AG09319 (cell line): ENCODE measurements at places on chromosomes 7 and 10.

DNA sequence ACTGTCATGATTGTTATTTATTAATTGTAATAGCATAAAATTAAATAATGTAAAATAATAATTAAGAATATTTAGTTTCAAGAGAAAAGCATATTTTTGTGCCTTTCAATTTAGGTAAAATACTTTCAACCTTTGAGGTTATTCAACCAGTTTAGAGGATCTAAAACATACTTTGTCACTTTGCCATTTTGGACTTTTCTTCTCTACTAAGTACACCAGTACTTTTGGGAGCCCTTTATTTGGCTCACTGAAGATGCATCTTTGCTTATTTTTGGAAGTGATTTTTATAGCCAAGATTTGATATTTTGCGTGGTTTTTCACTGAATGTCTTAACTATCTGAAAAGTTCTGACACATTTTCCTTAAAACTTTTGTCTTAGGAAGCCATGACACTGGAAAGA lies 860.5 kb downstream of the SORCS1 start:
- DNase-seq = no peak

- no peak for DNase-seq
These were observed 28.2 kb downstream of the COL26A1 start for GRCh38 chr7:101390901-101391301.

DNA sequence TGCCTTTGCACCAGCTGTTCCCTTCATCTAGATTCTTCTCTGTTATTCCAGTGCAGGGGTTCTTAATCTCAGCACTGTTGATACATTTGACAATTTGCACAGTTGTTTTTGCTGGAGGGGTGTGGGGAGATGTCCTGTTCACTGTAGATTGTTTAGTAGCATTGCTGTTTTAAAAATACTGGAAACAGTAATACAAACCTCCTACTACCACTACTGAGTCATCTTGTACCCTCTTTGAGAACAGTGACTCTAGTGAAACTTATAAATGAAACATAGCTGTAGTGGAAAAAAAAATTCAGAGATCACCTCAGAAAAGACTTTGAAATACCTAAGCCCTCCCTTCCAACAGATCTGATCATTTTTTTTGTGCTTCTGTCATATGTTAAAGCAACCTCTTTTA lies 154.8 kb upstream of the TMEM196 start:
- DNase-seq = no peak

- no peak for DNase-seq
These were observed 3.1 kb upstream of the ADAP1 start for GRCh38 chr7:957418-958220.

DNA sequence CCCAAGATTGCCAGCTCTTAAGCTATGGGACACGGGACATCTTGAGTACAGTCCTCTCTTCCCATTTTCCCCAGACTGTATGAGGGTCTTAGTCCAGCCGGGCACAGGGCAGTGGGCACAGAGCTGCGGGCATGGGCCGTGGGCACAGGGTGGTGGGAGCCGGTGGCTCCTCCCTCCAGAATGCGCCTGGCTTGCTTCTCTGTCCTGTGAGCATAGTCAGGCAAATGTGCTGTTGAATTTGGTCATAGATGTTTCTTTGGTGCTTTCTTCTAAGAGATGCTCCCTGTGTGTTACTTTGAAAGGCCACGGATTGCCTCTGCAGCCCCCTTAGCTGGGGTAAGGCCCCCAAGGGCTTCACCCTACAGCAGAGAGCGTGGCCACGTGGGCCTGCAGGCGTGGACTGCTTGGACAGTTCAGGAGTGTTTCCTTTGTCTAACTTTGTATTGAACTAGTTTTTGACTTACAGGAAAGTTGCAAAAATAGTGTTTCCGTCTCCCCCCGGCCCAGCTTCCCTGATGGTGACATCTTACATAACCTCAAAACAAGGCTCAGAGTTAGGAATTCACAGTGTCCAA lies 24.7 kb downstream of the LRRC27 start:
- DNase-seq = no peak

GRCh38 chr7:41943094-41943577 lies 240.2 kb upstream of the INHBA start:
- no peak for DNase-seq

DNA sequence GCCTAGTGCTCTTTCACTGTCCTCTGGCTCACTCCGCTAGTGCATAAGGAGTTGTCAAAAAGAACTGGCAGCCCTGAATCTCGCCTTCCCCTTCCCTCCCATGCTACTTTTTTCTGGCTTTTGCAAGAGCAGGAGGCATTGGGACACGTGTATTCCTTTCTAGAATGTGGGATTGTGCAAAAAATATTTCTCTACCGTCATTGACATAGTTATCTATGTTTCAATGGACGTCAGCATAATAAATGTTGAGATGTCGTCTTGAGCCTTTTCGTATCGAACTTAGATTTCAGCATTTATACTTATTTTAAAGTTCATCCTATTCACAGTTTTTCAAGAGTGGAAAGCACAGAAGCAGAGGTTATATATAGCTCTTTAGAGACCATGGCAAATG lies 727 bp downstream of the ING3 start:
- no peak for DNase-seq

DNA sequence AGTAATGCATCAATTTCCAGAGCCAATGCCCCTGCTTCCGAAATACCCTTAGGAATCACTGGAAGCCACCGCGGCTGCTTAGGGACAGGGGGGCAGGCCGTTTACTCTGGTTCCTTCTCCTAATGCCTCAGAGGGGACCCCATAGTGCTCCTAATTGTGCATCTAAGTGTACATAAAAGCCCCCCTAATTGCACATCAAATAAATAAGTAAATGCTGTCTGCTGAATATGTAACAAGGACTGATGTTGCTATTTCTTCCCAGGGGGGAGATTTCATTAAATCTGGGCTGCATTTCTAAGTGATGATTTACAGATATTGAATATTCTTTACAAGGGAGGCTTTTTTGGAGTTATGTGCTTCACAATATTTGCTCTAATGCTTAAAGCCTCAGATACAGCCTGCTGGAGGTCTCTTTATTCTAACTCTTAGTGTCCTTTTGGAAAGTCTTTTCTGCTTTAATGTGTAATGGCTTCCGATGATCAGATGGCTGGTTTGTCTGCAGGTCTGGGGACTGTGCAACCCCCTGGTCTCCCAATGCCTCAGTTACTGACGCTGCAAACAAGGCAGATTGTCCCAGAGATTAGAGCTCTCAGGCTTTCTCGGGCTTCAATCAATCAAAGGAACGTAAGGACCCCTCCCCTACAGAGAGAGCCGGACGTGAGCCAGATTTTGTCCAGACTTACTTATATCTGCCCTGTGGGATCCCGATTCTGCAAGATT lies 143.0 kb downstream of the PRPF18 start:
- DNase-seq = no peak

DNA sequence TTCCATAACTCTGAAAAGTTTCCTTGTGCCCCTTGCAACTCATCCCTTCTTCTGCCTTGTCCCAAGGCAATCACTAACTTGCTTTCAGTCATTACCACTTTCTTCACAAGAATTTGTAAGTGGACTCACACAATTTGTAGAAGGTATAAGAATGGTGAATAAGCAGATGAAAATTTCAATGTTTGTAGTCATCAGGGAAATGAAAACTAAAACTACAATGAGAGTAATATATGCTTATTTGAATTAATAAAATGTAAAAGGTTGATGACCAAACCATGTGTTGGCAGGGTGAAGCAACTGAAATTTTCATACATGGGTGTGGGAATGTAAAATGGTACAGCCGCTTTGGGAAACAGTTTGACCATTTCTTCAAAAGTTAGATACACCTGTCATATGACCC lies 79.7 kb downstream of the GNAT3 start:
- no peak for DNase-seq

DNA sequence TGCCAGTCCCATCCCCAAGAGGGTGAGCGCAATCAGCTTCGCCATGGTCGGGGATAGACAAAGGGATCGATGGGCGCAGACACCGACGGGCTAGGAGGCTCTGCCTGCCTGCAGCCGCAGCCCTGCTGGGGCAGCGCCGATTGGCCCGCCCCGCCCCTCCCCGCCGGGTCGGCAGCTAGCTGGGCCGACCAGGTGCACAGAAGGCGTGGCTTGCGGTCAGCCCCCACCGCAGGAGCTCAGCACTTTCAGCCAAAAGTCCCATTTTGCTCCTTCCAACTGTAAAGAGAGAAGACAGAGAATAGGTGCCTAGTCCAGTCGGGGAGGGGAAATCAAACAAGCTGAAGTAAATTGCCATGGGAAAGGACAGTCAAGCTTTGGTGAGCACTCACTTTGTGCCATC lies at the start of gene PON1:
Gene PON1, minus strand, starts transcription at position 102 of the 400 bp plus-strand sequence. Its CDS starts 57 bp downstream, at position 45.
- DNase-seq = no peak

GRCh38 chr10:129761981-129762956 lies 201.8 kb downstream of the EBF3 start:
- no peak for DNase-seq

- DNase-seq = no peak
These were observed 95.0 kb downstream of the FAM53B start for GRCh38 chr10:124649214-124649613.
